Dermis microvascular lymphatic vessel endothelial cell (primary cell): ENCODE measurements at places on chromosomes 2 and 18. TPM values are rescaled to one million over a fixed set of nuclear protein-coding genes. Genes with fewer than 3 reads are reported as not detected.

The ALLC gene
- total RNA-seq: not detected in 2 replicates

The KCNK3 gene
- total RNA-seq: not detected in 2 replicates

The GREB1L gene
- total RNA-seq: 2.8 and 11.3 TPM in 2 replicates

The CDC42EP3 gene
- total RNA-seq: 8.2 and 9.1 TPM in 2 replicates

The ACADL gene
- total RNA-seq: not detected in 2 replicates

The MGAT4A gene
- total RNA-seq: 6.2 and 9.4 TPM in 2 replicates

The ZNF236 gene
- 3.9 and 7.1 TPM in 2 replicates for total RNA-seq

The SIX3 gene
- not detected in 2 replicates for total RNA-seq

The GMCL1 gene
- 6.5 and 7.2 TPM in 2 replicates for total RNA-seq

The KCNE4 gene
- total RNA-seq: under 0.01 TPM in 1 of 2 replicates, not detected in the other
